Smooth muscle cell of the coronary artery (primary cell): ENCODE measurements at places on chromosomes 4 and X. TPM values are rescaled to one million over a fixed set of nuclear protein-coding genes. Genes with fewer than 3 reads are reported as not detected.

Gene SORCS2
- total RNA-seq = 0.15 and 0.23 TPM in 2 replicates

Gene AMOT
- total RNA-seq = 0.23 and 1.8 TPM in 2 replicates

Gene MAGEB10
- total RNA-seq = not detected in 2 replicates

Gene RRH
- total RNA-seq = 0.08 TPM in 1 of 2 replicates, not detected in the other

Gene STBD1
- total RNA-seq = 2.5 and 4.5 TPM in 2 replicates

Gene EFHC2
- 0.08 and 0.12 TPM in 2 replicates for total RNA-seq

Gene TRO
- total RNA-seq = 5.9 and 18.3 TPM in 2 replicates

Gene TASL
- not detected in 2 replicates for total RNA-seq

Gene HERC5
- total RNA-seq = 1.1 and 1.8 TPM in 2 replicates

Gene TLR6
- total RNA-seq = 0.60 and 0.94 TPM in 2 replicates

Gene FREM3
- total RNA-seq = 0.08 TPM in 1 of 2 replicates, not detected in the other

Gene GPR78
- under 0.01 and 1.4 TPM in 2 replicates for total RNA-seq

Gene DMRTC1
- total RNA-seq = not detected in 2 replicates

Gene GABRG1
- total RNA-seq = not detected in 2 replicates

Gene DOCK11
- total RNA-seq = 14.2 and 16.5 TPM in 2 replicates

Gene CENPVL1
- not detected in 2 replicates for total RNA-seq

Gene HCCS
- 15.2 and 23.0 TPM in 2 replicates for total RNA-seq

Gene ADRA2C
- total RNA-seq = 0.08 and 1.4 TPM in 2 replicates

Gene CDKL5
- total RNA-seq = 0.98 and 1.3 TPM in 2 replicates

Gene CCDC149
- total RNA-seq = 5.6 and 36.5 TPM in 2 replicates

Gene CSAG2
- total RNA-seq = not detected in 2 replicates

Gene REELD1
- total RNA-seq = not detected in 2 replicates

Gene GUCY1A1
- 0.08 and 1.5 TPM in 2 replicates for total RNA-seq

Gene HERC6
- total RNA-seq = 3.2 and 5.0 TPM in 2 replicates
